ENCODE measurements at places on chromosomes 16 and 17.

DNA sequence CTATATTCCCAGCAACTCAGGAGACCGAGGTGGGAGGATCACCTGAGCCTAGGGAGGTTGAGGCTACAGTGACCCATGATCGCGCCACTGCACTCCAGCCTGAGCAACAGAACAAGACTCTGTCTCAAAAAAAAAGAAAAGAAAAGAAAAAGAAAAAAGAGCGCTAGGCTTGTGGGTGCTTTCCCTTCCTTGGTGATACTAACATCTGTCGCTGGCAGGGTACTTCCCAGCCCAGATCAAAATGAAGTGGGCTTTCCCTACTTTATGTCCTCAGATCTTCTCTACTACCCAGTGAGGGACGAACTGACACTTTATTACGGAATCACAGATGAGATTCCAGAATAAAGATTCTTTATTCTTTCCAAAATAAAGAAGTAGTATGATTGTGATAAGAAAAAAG is 103.8 kb upstream of the NOL11 start:
- no peak for DNase-seq

- no peak for DNase-seq
These were observed 71.6 kb upstream of the SMIM36 start for GRCh38 chr17:55582897-55583296.

- peak; percentile 58 for DNase-seq
These were observed 3.0 kb downstream of the UBALD2 start for GRCh38 chr17:76268015-76268749.

- DNase-seq: no peak
These were observed 51.1 kb upstream of the LGALS9 start for GRCh38 chr17:27579897-27580321.

GRCh38 chr17:59400858-59401257 is 69.4 kb downstream of the YPEL2 start:
- DNase-seq: no peak

- no peak for DNase-seq
These were observed 23.5 kb downstream of the EFTUD2 start for GRCh38 chr17:44875761-44876160.

GRCh38 chr17:7897773-7898172 is 9.2 kb downstream of the CHD3 start:
- peak; percentile 46 for DNase-seq

DNA sequence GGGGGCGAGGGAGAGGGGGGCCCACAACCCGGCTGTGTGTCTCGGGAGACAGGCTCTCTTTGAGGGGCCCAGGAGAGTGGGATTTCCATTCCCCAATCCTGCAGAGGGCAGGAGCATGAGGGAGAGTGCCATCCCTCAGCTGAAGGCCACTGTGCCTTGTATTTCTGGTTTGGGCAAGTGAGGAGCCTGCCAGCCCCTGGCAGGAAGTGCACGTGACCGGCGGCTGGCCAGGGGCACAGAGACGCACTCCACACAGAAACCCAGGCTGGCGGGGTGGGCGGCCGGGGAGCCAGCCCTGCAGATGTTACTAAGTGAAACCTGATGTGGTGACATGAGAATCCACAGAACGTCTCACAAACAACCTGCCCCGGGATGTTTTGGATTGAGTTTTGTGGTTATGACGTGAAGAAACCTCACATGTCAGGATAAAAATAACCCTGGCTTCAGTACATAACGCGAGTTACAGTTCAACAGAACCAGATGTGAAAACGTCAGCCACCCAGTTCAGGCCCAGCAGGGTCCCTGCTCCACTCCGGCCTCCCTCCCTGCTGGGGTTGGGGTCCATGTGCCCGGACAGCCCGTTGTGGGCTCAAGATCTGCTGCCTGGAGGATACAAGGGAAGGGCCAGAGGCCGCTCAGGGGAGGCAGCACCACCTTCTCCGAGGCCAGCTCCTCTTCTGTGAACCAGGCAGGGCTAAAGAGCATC is 51.7 kb upstream of the MTSS2 start:
- peak; percentile 88 for DNase-seq

DNA sequence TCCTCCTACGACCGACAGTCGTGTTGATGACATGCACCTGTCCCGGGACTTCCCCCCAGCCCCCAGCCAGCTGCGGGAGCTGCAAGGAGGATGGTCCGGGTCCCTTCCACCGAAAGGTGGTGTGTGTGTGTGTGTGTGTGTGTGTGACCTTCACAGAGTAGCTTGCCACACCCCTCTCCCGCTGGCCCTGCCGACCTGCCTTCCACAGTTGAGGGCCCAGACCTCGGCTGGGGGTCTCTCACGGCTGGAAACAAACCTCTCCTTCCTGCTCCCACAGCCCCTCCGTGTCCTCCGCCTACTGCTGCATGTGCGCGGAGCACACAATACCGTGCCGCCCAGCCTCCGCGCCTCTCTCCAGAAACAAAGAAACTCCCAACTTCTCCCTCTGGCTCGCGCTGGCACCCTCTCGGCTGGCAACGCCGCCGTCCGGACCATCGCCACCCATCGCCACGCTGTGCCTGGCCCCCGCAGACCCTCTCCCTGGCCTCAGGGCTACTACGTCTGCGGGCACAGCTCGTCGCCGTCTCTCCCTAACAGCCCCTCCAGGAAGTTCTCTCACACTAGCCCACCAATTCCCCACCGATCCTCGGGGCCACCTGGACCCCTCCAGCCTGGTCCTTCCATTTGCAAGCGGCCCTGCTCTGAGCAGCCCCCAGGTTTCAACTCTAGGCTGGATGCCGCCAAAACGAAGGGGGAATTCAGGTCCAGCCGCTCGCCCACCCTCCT is 81.2 kb downstream of the TIMM22 start:
- no peak for DNase-seq

DNA sequence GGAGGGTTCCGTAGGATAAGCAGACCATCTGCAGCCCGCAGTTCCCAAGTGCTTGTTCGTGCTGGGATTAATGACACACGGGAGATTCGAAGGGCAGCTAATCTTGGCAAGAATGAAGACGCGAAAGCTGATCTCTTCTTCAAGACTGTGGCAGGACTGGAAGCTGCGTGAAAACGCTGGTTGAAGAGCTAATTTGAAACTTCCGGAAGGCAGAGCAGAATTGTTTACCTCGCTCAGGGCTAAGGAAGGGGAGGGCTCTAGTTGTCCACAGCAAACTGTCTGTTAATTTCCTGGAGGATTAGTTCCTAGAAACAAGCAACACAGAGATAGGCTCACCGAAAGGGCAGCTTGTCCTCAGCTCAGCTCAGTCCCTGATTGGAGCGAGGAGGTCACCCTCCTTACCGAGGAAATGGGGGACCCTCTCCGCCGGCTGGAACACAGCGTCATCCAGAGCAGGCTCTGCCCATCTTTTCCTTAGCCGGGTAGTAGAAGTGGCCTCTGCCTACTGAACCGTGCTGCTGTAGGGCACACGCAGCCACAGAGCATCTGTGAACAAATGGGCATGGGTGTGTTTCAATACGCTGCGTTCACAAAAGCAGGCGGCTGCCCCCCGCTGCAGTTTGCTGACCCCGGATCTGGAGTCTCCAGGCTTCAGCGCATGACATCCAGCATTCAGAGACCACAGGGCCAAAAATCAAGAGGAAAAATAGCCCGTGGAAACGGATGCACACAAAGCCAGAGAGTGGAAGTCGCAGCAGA is 16.7 kb upstream of the BAIAP2 start:
- DNase-seq: peak; percentile 57

DNA sequence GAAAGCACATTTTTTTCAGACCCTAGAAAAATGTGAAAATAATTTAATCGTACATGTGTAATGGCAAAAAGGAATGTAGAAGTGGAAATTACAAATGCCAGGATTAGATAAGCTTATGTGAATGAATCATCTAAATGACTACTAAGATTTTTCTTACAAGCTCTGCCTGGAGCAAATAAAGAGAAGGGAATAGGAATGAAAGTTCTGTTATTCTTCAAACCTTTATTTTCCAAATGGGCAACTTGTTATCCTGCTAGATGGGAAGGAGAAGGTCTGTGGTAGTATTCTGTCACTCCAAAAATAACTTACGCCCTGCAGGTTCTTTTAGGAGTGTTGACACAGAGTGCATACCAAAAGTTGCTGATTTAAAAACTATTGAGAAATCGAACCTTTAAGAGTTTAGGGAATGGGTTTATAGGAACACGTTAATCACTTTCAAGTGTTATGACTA is 9.7 kb downstream of the CTCF start:
- peak; percentile 71 for DNase-seq

- no peak for DNase-seq
These were observed 4.4 kb downstream of the ASGR1 start for GRCh38 chr17:7174603-7175326.

DNA sequence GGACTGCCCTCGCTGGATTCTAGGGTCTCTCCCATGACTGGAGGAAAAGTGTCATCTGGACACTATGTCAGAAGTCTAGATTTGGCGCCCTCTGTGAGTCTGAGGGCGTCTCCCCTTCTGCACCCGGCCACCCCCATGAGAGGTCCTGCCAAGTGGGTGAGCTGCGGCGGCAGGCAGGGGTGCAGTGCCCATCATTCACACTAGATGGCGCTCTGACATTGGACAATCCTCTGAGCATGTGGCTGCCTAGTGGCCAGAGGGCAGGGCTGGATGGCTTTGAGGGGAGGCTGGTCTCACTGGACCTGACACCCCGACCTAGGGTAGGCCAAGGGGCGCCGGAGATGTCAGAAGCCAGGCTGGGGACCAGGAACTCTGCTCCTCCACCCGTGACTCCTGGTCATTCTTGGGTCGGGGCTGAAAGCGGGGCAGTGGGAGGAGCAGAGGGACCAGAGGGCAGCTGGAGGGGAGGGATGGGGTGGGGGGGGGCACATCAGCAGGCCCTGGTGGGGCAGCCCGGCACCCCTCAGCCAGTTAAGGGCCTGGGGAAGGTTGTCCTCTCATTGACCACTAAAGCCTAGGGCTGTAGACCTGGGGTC is 28.0 kb downstream of the MRM1 start:
- peak; percentile 67 for DNase-seq

- no peak for DNase-seq
These were observed 14.2 kb downstream of the GALK1 start for GRCh38 chr17:75750661-75751423.

DNA sequence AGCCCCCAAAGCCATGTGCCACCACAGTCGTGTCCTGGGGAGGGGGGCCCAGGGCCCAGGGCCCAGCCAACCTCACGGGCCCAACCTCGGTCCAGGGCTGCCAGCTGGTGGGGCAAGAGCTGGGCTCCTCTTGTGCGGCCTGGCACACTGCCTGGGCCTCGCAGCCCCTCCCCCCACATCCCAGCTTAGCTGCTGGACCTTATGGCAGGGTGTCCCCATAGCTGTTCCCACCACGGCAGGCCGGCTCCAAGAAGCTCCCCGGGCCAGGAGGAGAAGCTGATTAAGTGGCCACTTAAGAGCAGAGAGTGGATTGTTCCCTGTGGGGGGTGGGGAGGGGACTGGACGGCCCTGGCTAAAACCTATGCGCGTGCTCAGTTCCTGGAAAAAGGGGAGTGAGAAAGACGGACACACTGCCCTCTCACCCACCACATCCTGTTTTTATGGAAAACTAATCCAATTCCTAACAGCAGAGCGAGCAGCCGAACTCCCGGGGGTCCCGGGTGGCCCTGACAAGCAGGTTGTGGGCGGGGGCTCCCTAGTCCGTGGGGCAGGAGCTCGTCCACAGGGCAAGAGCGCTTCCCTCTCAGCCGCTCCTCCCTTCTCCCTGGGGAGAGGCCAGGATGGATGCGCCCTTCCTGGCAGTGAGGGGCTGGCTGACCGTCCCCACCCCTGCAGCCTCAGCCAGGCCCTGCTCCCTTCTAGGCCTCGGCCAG is 16.8 kb downstream of the PIEZO1 start:
- no peak for DNase-seq

DNA sequence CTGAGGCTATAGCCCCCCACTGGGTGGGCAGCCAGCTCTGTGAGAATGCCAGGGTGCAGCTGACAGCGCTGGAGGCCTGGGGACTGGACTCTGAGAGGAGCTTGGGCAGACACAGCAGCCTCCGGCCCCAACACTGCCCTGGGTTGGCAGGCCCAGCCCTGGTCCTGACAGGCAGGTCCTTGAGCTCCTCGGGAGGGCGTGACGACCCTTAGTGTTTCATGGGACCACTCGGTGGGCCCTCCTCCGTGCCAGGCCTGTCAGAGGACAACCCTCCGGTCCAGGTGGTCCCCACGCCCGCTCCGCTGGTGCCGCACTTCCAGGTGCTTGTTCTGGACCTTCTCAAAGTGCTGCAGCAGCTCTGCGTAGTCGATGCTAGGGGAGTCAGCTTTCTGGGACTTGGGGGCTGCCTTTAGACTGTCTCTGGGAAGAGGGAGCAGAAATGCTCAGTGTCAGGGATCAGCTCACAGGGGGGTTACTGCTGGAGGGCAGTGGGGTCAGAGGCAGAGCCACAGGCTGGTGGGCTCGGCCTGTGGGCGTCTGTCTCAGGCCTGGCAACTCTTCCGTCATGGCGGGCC is 1.9 kb upstream of the MTSS2 start:
- no peak for DNase-seq
